ENCODE measurements at places on chromosomes 6 and 20. TPM values are rescaled to one million over a fixed set of nuclear protein-coding genes. Genes with fewer than 3 reads are reported as not detected.
A peak's percentile ranks its signal among the peaks of the same experiment; 100 is the strongest.

Gene FOXQ1
- total RNA-seq = 0.56 TPM

Gene MRPS18B
- 11.9 TPM for total RNA-seq

Gene BPIFB2
- not detected for total RNA-seq

DNA sequence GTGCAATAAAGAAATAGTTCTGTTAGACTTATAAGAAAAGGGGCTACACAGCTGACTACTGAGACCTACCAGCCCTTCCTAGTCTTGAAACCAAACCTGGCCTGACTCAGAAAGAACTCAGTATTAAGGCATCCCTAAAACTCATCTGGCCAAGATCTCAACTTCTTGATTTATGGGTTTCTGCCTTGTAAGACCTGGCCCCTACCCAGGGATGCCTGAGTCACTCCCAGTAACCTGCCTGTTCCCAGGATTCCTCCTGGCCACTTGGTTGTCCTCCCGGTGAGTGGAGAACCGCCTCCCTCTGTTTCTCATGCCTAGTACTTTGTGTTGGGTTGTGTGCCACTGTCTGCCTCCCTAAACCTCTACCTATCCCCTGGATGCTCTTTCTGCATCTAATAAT lies 189.4 kb upstream of the PREP start:
- DNase-seq = peak; percentile 75

DNA sequence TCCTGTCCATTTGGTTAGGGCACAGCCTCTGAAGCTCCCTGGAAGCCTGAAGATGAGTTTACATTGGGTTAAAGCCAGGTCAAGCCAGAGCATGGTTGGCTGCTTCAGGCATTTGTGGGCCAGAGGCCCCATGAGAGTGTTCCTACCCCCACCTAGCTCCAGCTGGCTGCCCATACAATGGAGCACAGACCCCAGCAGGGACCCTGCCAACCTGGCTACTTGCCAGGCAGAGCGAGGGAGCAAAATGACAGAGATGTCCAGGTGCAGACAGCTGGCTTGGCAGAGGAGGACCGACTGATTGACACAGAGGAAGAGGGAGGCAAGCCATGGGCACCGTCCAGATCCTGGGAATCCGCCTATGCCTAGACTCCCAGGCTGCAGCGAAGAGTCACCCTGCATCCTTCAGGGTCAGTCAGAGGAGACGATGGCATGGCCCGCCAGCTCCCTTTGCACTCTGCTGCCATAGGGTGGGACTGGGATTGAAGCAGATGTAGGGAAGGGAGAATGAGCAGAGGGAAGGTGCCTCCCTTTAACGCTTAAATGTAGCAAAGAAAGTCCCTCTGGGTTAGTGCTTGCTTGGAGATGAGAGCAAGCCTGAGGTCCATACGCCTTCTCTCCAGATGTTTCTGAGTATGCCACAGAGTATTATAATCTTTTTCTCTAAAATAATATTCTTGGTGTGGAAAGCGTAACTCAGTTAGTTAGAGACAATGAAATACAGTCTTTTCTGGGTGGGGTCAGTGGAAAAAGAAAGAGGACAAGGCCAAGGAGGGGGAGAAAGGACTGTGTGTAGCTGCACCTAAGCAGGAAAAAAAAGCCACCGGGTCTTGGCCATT lies 77.6 kb upstream of the FYN start:
- peak; percentile 72 for DNase-seq

GRCh38 chr6:43220439-43220951 lies 8.8 kb downstream of the DNPH1 start:
- DNase-seq = no peak

- no peak for DNase-seq
These were observed 1.7 kb upstream of the FAM50B start for GRCh38 chr6:3847521-3847920.

DNA sequence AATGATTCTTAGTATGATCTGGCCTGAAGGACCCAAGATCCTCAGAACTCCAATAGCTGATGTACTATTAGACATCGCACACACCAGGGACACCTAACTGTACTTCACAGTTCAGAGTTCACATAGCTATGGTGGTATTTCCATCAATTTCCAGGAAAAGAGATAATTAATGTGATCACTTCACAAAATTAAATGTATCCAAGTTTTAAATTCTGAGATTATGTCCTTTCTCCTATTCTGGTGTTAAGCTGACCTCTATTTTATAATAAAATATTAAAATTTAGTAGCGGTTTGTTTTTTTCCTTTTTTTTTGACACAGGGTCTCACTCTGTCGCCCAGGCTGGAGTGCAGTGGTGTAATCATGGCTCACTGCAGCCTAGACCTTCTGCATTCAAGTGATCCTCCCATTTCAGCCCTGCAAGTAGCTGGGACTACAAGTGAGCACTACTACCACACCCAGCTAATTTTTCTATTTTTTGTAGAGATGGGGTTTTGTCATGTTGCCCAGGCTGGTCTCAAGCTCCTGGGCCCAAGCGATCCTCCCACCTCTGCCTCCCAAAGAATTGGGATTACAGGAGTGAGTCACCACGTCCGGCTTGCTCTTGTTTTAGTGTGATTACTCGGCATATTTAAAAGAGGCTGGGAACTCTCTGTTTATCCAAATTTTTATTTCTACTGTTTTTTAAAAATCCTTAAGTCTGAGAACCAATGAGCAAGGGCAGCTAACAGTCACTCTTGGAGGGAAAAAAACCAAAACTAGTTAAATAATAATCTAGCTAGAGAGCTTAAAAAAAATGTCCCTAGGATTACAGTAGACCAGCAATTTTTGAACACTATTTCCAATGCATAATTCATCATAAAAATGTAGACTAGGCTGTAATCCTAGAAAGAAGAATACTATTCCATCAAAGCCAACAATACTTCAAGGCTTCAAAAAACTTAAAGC lies 16.0 kb downstream of the KIF13A start:
- peak; percentile 81 for DNase-seq

DNA sequence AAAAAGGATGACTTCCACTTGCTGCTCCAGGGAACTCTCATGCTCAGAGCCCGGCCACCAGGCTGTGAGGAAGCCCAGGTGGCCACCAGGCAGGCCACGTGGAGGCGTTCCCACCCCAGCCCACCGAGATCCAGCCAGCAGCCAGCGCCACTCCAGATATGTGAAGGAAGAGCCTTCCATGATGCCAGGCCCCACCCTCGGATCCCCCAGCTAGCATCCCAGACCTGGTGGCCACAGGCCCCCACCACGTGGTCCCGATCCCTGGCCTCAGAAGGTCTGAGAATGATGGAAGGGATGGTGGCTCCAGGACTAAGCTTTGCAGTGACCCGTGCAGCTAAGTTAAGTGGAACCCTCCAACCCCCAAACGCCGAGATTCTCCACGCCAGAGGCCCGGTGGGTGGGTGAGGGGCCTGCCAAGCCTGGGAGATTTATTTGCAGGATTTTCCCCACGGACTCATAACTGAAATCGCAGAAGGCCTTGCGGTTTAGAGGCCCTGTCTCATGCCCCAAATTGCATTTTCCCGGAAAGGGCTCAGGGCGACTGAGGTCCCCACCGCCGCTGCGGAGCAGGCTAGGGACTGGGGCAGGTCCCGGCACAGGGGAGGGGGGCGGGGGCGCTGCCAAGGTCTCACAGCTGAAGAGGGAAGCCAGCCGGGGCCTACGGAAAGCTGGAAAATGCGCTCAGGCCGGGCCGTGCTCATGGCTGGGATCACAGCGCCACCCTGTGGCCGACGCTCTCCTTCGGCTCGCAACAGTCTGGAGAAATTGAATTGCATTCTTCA lies 31.1 kb upstream of the CST7 start:
- peak; percentile 28 for DNase-seq

DNA sequence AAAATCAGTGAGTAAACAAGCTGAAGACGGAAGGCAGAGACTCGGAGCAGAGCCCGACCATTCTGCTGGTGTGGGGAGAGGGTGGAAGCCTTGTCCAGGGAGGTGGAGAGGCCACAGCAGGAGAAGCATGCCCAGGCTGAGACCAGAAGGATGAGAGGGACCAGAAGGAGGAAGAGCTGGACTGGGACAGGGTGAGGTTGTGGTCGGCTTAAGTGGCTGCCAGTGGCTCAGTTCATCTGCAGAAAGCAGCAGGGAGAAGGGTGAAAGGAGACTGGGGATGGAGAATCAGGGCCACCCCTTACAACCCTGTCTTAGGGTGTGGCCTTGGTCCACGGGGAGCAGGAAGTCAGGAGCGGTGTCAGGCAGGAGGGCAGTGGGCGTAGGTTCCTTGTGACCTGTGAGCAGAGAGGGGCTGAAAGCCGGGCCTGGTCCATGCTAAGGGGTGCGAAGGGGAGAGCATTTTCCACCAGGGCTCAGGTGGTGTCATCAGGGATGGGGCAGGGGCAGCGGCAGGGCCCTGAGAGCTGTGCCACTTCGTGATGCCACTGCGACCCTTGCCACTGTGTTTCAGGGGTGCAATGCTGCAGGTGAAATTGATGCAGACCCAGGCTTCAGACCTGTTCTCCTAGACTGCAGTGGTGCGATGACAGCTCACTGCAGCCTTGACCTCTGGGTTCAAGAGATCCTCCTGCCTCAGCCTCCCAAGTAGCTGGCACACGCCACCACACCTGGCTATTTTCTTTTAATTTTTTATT lies 81.1 kb downstream of the TTLL2 start:
- DNase-seq = no peak

DNA sequence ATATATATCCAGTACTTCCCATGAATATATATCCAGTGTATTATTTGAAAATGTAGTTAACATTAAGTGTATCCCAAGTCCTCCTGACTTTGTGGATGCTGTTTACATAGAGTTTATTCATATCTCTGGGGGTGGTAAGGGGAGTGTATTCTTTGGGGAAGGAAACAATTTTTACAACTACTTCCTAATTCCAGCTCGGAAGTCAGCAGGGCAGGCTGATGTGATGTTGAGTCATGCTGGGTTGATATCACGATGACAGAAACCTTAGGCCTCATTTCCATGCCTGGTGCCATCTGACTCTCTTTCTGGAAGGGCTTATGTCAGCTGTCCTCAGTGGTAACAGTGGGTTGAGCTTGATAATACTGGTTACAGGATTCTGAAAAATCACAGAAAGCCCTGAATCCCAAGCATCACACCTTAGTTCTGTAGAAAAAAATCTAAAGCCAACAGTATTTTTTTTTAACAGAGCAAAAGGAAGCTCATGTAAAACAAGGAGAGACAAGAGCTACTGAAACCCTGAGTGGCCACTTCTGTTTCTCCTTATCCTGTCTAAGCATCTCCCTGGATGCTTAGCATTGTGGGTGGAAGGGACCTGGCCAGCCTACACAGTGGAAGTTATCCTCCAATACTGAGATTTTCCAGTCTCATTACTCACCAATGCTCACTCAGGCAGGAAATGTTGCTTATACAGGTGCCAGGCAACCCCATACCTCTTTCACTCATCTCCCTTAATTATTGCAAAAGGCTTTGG lies 75.2 kb upstream of the IYD start:
- DNase-seq = peak; percentile 63

Measured in MG63 (cell line).